ENCODE measurements at places on chromosomes 7 and 10.
A peak's percentile ranks its signal among the peaks of the same experiment; 100 is the strongest.

DNA sequence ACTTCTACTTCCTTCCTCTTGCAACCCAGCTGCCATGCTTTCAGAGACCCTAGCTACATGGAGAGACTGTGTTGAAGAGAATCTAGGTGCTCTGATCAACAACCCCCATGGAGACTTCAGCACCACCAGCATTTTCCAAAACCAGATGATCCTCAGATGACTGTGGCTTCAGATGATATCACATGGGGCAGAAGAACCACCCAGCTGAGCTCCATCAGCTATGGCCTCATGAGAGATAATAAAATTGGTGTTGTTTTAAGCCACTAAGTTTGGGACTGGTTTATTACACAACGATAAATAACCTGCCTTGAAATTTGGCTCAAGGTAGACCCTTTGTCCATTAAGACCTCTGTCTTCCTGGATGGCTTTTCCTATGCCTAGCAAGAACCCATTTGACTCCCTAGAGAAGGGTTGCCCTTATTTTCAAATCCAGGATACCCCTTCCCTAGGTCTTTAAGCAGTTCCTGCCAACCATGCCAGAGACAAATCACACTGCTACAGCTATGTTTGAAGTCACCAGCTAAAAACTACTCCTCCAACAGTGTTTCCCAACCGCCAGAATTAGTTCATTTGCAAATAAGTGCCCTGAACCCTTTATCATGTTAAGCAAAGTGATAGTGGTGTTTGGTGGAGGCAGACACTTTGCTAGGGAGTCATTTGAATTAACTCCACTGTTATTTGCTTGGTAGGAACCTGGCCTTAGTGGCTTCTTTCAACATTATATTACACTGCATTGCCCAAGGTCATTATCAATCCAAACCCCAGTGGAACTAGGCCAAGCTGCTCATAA, 136.9 kb upstream of the PALS2 start:
- no peak for DNase-seq

DNA sequence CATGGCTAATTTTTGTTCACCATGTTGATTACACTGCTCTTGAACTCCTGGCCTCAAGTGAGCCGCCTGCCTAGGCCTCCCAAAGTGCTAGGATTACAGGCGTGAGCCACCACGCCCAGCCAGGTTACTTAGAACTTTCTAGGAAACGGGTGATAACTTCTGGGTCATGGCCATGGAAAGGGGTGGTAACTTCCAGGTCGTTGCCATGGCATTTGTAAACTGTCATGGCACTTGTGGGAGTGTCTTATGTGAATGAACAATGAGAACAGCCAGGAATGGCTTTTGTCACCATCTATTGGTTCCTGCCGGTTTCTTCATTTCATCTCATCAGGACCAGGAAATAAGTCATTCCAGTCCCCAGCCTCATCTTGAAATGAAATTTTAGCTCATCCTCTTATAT, 120.9 kb downstream of the SLC16A9 start:
- DNase-seq, result no peak

GRCh38 chr10:12943425-12943824, 58.1 kb downstream of the CCDC3 start:
- no peak for DNase-seq

GRCh38 chr10:33126742-33127141, 168.7 kb upstream of the ITGB1 start:
- DNase-seq, result no peak

DNA sequence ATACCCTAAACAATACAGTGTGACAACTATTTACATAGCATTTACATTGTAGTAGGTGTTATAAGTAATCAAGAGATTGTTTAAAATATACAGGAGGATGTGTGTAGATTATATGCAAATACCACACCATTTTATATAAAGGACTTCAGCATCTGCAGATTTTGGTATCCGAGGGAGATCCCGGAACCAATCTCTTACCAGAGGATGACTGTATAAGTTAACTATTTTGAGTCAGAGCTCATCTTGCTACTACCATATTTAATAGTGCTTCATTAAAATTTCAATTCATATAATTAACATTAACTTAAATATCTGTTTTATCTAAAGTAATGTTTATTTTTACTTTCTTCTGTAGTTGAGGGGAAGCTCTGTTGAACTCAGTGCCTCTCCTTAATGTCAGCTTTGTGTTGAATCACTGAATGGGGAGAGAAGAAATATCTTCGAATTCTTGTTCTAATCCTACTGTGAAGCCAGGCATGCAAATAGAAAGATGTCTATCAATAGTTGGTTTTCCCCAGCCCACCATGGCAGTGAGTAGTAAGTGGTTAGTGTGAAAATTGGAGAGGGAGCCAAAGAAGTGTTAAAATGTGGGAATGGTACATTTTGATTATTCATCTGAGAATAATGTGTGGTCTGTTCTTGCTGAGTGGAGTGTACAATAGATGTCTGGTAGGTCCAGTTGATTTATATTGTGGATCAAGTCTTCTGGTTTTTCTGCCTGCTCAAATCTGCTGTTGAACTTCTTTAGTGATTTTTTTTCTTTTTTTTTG, 90.1 kb upstream of the CYP26C1 start:
- DNase-seq, result no peak

DNA sequence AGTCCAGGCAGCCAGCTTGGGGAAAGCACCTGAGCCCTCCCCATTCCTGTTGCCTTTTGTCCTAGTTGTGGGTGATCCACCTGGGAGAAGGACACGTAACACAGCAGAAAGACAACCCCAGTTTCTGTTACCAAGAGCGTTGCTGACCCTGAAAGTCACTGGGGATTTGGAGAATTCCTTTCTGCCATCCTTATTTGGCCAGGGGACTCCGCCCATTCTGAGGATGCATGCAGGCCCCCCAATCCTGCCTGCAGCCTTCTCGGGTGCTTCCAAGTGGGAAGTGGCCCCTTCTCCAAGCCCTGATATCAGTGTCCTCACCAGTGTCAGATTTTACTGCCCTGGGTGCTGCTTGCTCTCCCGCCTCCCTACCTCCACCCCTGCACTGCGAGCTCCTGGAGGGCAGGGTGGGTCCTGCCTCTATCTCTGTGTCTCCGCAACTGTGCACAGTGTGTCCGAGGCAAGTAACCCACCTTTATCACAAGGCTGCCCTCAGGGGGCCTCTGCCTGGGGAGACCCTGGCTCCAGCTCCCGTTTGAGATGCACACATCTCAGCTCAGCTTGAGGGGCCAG, 9.2 kb upstream of the ADCY1 start:
- no peak for DNase-seq

- DNase-seq, result no peak
Measured at GRCh38 chr7:45185028-45185863, 27.7 kb downstream of the RAMP3 start.

DNA sequence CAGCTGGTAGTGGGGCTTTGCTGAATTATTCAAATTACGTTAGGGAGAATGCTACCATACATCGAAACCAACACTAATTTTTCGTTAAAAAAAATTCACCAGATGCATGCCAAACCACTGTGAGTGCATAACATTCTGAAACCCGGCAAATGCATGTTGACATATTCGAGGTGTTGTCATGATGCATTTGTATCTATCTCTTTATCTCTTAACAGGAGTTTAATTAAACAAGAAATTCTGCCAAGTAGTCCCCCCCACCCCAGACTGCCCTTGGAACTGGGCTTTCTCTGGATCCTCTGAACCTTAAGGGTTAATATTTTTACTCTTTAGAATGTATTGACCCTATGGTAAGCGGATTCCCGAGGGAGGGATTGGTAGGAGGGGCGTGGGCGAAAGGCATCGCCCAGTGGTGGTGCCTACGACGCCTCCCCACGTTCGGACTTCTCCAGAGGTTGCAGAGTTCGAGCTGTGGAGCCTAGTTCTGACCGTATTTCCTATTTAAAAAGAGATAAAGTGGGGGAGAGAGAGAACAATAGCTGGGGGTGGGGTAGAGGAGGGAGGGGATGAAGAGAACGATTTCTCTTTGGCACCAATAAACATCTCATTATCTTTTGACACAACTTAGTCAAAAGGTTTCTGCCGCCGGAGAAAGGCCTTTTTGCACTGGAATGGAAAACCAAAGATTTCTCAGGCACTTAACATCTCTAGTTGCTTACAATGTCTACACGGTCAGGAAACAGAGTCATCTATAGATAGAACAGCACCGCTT, 7.2 kb downstream of the DLX6 start:
- no peak for DNase-seq

- no peak for DNase-seq
Measured at GRCh38 chr7:87341441-87341840, 4.0 kb upstream of the CROT start.

GRCh38 chr10:10513898-10514297, 503.8 kb upstream of the CELF2 start:
- no peak for DNase-seq

DNA sequence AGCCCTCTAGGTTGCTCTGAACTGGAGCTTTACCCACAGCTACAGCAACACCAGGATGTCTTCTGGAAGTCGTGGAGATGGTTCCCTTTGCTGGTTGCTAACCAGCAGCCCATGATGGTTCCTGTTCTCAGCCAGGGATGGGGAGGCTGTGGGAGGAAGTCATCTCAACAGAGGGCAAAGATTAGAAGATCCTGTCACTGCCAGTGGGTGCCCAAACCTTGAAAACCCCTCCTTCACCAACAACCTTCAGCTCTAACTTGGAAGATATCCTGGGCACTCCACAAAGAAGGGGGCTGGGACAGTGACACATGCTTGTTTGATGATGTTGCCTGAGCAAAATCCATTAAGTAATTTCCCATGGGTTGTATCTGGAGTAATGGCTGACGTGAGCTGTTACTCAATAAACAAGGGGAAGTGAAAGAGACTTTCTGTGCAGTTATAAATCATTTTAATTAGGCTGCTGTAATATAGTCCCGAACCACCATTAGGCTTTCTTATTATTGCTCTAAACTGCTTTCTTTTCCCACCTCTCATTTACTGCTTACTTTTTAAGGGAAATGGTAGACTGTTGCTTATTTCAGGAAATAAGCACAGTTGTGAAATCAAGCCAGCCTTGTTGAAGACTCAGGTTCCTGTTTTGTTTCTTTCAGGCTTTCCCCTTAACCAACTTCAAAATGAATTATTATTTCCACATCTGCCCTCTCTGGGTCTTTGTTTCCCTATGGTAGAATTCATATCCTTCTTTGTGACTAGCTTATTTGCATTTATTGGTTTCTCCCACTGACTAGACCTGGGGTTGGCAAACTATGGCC, 124.8 kb downstream of the PPP1R17 start:
- DNase-seq, result peak; percentile 52

DNA sequence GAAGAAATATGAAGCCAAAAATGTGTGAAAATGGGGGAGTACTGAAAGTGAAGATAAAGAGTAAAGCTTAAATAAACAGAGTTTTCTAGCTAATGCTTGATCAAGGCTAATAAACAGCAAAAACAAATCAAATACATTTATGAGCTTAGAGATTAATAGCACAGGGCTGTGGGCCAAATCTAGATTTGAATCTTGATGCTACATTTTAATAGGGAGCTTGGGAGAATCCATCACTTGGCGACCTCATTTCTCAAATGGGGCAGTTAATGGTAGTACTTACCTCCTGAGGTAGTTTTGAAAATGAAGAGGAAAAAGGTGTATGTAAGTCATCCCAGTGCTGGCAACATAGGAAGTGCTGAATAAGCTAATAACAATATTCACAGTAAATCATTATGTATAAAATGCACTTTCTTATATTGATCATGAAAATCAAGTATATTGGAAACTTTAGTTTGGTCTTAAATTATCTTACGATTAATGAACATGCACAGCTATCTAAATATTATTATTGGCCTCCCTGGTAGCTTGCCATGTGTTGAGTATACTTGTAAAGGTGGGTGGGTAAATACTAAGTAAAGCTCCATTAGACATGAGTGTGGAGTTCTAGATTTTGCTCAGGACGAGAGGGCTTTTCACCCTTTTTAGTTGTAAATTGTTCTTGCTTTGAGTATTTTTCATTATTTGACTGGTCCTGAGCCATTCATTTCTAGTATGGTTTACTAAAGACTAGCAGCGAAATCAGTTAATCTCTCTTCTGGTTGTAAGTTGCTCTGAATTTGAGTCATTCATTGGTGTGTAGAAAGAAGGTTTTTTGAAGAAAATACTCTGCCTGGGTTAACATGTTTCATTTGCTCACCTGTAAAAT, 5.1 kb downstream of the BICC1 start:
- DNase-seq, result no peak

DNA sequence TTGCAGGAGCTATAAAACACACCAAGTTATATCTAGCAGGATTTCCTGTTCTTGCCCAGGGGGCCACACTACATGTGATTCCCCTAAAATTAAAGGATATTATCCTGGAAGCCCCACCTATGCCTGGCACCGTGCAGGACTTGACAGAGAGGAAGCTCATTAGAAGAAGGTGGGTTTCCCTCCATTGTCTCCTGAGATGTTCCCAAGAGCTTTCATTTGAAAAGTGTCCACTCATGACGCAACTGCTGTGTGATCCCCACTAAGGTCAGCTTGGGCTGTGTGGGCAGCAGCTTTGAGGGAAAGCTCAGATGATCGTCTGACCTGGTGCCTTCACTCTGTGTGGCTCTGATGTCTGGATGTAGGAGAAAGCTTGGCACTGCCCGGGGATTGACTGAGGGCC, 53.5 kb downstream of the RAMP3 start:
- no peak for DNase-seq

DNA sequence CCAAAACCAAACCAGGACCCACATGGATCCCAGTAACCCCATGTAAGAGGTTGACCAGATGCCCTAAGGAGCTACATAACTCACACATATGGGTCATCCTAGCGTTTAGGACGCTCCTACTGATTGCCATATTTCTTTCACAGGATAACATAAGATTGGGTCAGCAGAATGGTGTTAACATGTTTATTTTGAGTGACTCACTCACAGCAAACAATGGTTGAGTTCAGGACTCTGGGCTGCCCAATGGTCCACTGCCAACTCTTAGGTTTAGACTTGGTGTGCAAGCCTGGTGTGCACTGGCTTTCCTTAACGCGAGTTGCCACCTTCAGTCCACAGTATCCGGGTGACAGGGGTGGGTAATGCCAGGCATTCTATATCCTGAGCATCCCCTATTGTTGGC, 211.5 kb downstream of the GPAM start:
- no peak for DNase-seq

- DNase-seq, result no peak
Measured at GRCh38 chr10:101000915-101001658, 1.5 kb downstream of the LZTS2 start.

GRCh38 chr10:75417522-75417927, 13.9 kb upstream of the LRMDA start:
- no peak for DNase-seq

Data from CD4-positive, alpha-beta T cell treated with Interleukin-15 for 1 hour (primary cell).